Activated naive CD4-positive, alpha-beta T cell (primary cell): ENCODE measurements at places on chromosomes 1 and 21.

GRCh38 chr1:69540052-69540451 lies 27.7 kb upstream of the LRRC7 start:
- no peak for DNase-seq

DNA sequence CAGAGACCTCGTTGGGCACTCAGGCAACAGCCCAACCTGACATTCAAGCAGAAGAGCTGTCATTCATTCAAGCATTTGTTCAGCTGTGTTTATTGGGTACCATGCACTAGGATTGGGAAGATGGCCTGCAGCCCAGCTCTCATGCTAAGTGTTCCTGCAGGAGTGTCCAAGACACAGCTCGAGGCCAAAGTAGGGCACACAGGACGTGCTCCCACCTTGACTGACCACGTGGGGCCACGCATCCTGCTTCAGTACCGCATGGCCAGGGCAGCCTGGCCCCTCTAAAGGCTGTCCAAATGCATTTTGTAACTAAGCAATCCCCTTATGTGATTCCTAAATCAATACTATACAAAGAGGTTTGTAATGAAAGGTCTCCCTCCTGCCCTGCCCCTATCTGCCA lies 9.7 kb downstream of the PYCR2 start:
- no peak for DNase-seq

- DNase-seq, result no peak
These were observed 3.6 kb downstream of the ACKR1 start for GRCh38 chr1:159208175-159208825.

DNA sequence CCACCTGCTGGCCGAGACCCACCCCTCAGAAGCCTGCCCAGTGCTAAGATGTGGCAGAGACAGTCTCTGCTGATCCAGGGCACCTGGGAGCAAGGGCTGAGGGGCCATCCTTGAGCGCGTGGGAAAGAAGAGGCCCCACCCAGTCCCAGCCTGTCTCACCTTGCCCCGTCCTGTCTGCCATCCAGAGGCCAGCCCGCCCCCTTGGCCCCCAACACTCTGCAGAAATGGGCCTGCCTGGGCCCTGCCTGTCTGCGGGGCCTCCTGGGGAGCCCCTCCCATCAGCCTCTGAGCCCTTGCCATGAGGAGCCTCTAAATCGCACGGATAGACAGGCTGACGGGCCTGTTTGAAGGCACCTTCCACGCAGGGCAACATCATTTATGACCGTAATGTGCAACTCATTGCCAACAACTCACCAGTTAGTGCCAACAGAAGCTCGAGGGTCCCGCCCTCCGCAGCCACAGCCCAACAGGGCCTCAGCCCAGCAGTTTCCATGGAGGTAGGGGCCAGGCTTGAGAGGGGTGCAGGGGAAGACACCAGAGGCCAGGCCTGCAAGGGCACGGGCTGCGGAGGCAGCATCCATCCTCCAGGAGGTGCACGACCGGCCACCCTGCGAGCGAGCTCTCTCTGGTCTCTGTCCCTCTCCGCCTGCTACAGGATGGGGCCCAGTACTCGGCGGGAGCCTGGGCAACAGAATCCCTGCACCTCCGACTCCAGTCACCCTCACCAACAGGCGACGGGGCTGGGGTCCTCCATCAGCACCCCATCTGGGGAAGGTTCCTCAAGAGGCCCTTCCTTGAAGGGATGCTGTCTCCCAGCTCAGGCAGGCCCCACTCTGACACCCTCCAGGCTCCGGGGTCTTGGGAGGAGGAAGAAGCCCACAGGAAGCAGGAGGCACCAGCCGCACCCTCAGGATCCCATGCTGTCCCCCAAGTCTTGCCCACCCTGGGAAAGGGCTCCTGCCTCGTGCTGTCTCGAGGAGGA lies 78.0 kb downstream of the MEGF6 start:
- no peak for DNase-seq

DNA sequence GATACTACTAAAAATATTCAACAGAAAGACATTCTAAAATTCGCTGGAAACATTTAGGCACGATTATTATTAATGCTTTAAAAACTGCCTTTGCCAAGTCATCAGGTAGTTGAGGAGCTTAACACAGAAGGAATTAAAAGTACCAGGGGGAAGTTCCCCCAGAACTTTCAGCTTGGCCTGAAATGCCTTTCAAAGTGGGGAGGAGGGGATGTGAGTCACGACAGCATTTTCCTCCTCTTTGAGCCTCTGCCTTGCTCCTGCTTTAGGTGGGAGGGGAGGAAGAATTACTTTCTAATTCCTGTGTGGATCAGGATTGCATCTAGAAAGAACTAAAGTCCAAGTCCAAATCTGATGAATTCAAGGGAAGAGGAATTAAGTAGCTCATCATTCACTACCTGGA lies 183.7 kb downstream of the CLIC6 start:
- no peak for DNase-seq

DNA sequence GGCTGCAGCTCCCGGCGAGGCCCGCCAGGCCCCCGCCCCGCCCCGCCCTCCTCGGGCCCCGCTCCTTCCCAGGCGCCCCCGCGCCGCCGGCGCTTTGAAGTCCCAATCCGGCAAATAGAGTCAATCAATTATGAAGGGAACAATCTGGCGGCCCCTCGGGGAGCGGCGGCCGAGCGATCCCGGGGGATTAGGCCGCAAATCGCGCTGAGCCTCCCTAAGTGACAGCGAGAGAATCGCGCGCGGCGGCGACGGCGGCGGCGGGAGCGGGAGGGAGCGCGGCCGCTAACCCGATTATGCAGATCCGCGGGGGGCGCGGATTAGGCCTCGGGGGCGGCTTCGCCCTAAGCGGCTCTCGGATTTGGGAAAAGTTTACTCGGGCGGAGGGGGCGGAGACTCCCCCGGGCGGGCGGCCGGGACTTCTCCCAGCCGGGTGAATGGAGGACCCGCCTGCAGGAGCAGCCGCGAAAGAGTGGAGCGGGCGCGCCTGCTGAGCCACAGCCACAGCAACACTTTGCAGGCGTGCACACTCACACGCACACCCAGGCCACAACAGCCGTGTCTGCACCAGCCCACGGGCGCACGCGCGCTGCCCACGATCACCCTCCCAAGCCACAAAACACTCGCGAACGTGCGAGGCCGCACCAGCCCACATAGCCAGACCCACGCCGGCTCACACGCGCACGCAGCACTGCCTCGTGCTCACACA lies 23.0 kb upstream of the DMBX1 start:
- no peak for DNase-seq

GRCh38 chr1:212127221-212127620 lies 91.7 kb downstream of the DTL start:
- DNase-seq, result no peak

DNA sequence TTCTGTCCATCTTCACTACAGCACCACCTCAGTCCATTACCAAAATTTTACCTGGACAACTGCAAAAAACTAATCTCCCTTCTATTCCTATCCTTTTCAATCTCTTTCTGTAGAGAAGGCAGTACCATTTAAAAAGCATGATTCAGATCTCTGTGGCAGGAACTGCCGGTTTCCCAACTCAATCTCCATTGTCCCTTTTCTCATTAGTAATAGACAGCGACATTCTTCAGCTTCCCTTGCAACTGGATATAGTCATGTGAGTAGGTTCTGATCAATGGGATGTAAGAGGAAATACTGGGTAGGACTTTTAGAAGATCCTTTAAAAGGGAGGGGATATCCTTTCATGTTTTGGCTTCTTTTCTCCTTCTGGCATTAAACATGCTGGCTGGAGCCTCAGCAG lies 74.9 kb downstream of the ADCY10 start:
- no peak for DNase-seq

DNA sequence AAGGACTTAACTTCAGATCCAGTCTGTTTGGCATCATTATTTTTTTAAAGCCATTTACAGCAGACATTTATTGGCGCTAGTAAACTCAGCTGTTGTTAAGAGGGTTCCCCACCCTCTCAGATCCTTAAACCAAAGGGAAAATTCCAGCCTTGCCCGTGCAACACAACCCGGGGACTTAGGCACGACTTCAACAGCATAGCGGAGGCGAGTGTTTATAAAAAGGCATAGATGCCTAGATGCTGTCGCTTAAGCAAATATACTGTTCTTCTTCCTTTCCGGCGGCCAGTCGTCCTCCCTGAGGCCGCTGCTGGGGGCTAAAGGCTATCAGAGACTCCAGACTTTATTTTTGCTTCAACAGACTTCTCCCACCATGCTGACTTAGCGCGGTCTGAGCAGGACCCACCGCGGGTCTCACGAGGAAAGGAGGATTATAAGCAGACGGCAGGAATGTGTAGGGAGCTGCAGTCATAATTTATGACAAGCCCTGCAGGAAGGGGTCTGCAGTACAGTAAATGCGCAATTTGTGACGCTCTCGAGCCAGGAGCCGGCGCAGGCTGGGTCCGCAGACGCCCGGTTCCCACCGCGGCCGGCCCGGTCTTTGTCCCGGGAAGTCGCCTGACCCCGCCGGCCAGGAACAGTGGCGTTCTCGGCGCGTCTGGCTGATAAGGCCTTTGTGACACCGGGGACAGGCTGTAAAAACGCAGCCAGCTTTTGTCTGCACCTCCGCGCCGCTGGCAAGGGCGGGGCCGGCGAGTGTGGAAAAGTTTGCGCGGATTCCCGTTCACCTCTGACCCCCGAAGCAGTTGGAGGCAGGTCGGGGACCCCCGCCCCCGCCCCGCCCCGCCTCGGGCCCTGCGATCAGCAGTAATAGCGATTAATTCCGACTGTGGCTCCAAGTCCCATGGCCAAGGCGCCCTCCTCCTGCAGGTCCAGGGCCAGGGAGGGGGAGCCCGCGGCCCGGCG lies 61.2 kb upstream of the ARHGEF16 start:
- no peak for DNase-seq

DNA sequence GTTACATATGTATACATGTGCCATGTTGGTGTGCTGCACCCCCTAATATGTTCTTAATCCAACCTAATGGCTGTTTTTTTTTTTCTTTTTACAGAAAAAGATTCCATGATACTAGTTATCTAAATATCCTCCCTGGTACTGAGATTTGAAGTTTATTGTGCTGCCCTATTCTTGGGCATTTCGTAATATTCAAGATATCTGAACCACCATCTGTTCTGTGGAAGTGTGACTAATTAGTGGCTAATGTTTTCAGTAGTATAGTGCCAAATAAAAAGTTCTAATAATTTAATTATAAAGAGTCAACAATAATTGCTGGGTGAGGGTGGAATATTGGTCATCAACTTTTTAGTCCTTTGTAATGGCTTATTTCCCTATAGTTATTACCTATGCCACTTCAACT lies 217.5 kb downstream of the GABPA start:
- no peak for DNase-seq

GRCh38 chr1:209086486-209087192 lies 496.9 kb upstream of the CAMK1G start:
- DNase-seq, result no peak

- DNase-seq, result no peak
These were observed 31.1 kb downstream of the EEIG2 start for GRCh38 chr1:108590957-108591356.

DNA sequence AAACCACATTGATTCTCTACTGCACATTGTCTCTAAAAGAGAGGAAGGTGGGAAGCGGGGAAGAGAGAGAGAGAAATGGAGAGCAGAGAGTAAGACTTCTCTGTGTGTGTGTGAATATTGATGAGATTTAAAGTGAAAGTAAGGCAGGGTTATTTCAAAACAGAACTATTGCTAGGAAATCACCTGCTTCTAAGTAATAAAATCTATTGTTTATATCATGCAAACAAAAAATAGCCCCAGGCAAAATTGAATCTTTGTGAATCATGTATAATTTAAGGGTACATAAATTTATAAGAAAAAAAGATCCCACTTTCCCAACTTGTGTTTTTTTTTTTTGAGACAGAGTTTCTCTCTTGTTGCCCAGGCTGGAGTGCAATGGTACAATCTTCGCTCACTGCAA lies 1.2 kb upstream of the GBP7 start:
- no peak for DNase-seq

DNA sequence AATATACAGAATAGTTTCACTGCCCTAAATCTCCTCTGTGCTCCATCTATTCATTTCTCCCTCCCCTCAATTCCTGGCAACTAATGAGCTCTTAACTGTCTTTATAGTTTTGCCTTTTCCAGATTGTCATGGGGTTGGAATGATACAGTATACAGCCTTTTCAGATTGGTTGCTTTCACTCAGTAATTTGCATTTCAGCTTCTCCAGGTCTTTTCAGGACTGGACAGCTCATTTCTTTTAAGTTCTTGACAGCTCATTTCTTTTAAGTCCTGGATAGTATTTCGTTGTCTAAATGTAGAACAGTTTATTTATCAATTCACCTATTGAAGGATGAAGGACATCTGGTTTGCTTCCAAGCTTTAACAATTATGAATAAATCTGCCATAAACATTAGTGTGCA lies 22.6 kb downstream of the KRTAP21-3 start:
- DNase-seq, result no peak

DNA sequence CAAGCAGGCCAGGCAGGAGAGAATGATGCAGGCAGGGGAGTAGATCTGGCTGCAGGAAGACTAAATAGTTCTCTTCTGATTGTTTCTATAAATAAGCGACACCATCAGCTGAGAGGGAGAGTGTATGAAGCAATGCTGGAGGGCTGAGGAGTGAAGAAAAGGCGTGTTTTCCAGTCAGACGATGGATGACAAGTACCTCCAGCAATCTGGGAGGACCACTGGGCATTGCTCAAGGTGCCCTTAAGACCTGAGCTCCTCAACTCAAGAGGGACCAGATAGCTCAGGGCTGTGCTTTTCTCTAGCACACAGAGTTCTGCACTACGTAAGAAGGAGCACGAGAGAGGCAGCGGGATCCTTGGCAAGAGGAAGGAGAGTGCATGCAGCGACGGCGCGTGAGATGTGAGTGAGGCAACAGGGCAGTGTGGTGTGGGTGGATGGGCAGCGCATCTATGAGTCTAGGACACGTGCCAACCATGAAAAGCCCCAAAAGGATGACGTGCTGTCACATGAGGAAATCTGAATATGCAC lies 36.0 kb downstream of the PABPC4 start:
- DNase-seq, result no peak

- no peak for DNase-seq
These were observed 78.0 kb downstream of the CDC14A start for GRCh38 chr1:100430325-100430756.

DNA sequence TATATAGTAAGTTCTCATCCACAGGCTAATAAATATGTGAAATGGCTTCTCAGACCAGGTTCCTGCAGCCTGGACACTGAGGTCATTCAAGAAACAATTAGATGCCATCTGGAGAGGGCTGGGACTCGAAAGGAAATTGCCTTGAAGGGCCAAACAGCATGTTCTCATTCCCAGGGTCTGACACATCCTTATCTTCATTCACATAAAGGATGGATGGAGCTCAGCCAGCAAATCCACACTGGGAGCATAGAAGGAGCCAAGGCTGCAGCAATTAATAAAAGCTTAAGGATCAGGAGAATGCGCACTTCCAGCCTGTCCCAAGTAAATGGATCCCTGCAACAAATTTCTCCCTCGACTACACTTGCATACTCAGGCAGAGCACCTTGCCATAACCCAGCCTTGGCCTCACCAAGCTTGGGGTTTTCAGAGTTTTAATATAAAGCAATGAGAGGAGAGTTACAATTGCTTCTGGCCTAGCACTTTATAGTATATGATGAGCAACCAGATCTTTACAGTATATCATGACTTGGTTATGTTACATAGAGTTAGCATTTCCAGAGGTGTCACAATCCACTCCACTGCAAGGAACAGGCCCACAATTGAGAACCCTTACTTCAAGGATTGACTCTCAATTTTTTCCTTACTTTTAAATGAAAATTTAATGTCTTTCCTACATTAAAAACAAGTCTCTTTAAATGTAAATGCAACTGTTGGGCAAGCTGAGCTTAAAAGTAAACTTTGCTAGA lies 55.9 kb downstream of the BCAR3 start:
- DNase-seq, result no peak

- DNase-seq, result no peak
These were observed 6.8 kb upstream of the RAB4A start for GRCh38 chr1:229264068-229264467.
